ENCODE measurements at places on chromosomes 16 and 17. TPM values are rescaled to one million over a fixed set of nuclear protein-coding genes. Genes with fewer than 3 reads are reported as not detected.

RAC3 gene
- total RNA-seq = 7.1 TPM

PIMREG gene
- total RNA-seq = 17.1 TPM

SMYD4 gene
- total RNA-seq = 11.2 TPM

PRR35 gene
- total RNA-seq = 0.11 TPM

PRSS22 gene
- not detected for total RNA-seq

KRTAP9-4 gene
- not detected for total RNA-seq

BBS2 gene
- total RNA-seq = 82.0 TPM

TMC8 gene
- total RNA-seq = not detected

C16orf46 gene
- 0.54 TPM for total RNA-seq

TMEM92 gene
- total RNA-seq = under 0.01 TPM

TMEM114 gene
- not detected for total RNA-seq

CBFA2T3 gene
- total RNA-seq = not detected

KRT33A gene
- not detected for total RNA-seq

ZFHX3 gene
- 17.0 TPM for total RNA-seq

CD300E gene
- total RNA-seq = under 0.01 TPM

LGALS9 gene
- 0.22 TPM for total RNA-seq

KRTAP9-8 gene
- not detected for total RNA-seq

CDRT15L2 gene
- not detected for total RNA-seq

OR3A3 gene
- not detected for total RNA-seq

RANBP10 gene
- total RNA-seq = 4.8 TPM

ANKS4B gene
- not detected for total RNA-seq

KRTAP2-2 gene
- not detected for total RNA-seq

TM4SF5 gene
- not detected for total RNA-seq

All from articular chondrocyte of knee joint (primary cell).